ENCODE measurements at places on chromosomes 6 and 20.

DNA sequence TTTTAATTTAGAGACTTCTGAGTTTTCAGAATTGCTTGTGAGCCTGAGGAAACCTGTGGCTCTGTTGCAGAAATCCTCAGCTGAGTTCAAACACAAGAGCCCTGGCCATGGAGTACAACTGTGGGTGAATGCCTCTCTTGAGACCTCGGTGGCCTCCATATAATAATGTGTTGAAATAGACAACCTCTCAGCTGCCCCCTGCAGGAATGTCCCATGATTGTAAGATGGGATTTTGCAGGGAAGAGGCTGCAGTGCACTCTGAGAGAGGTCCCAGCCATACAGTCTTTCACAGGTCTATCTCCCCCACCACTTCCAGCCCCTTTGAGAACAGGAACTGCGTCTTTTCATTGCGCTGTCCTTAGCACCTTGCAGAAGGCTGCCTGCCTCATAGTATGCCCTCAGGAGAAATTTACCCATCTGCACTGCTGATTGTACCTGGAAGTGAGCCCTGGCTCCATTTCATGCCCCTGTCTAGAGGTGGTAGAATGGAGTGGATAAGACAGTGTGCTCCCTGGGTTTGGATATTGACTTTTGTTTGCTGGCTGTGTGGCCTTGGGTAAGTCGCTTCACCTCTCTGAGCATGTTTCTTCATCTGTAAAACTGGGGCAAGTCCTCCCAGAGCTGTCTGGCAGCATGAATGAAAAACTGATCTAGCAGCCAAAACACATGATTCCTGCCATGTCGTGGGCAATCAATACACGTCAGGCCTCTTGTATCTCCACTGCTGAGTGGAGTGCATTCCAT lies 16.8 kb upstream of the CDH22 start:
- DNase-seq, result no peak

DNA sequence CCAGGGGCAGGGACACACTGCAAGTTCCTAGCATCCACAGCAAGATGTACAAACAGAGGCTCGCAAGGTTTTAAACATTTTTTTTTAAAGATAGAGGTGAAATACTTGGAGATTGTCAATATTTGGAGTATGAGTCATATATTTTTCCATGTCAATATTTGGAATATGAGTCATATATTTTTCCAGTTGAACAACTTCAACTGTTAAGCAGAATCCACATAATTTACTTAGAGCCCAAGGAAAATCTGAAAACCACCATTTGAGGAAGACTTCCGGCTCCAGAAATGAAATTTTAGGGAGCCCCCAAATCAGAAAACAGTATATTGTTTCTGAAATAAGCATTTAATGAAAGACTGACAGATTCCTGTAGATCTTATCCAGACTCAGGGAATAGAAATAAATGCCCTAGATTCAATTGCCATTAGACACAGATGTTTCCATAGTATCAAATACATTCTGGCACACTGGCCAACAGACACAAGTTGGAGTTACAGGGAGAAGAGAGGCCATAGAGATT lies 51.6 kb upstream of the FAM184A start:
- no peak for DNase-seq

DNA sequence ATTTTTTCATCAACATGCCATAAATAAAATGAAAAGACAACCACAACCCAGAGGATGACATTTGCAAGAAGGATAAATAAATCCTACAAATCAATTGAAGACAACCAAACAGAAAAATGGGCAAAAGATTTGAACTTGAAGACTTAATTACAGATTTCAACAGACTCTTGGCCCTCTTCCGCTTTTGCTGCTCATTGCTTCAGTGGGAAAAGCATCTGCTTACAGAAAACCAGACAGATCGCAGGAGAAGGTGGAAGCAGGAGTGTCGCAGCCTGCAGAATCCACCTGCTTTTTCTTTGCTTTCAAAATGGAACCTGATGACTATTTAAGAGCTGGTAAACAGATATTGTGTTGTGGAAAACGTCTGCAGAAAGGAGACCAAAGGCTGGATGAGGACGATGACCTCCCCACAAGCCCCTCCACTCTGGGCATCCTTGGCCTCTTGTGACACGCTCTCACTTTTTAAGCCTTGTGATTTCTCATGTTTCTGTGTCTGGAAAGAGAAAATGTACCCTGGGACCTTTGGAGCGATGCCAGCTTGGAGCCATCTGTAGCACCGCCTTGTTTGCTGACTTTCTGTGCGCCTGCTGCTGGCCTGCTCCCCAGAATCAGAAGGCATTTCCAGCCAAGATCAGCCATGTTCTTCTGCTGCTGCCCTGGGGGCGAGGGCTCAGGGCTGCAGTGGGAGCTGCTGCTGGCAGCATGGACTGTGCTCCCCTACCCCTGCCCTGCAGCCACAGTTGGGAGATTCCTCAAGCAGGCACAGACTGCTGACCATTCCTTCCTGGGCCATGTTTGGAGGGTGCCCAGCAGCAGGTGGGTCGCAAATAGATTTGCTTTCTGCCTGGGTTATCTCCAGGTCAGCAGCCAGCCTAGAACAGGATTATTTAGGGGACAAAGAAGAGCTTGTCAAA lies 3.6 kb upstream of the CSTL1 start:
- no peak for DNase-seq

DNA sequence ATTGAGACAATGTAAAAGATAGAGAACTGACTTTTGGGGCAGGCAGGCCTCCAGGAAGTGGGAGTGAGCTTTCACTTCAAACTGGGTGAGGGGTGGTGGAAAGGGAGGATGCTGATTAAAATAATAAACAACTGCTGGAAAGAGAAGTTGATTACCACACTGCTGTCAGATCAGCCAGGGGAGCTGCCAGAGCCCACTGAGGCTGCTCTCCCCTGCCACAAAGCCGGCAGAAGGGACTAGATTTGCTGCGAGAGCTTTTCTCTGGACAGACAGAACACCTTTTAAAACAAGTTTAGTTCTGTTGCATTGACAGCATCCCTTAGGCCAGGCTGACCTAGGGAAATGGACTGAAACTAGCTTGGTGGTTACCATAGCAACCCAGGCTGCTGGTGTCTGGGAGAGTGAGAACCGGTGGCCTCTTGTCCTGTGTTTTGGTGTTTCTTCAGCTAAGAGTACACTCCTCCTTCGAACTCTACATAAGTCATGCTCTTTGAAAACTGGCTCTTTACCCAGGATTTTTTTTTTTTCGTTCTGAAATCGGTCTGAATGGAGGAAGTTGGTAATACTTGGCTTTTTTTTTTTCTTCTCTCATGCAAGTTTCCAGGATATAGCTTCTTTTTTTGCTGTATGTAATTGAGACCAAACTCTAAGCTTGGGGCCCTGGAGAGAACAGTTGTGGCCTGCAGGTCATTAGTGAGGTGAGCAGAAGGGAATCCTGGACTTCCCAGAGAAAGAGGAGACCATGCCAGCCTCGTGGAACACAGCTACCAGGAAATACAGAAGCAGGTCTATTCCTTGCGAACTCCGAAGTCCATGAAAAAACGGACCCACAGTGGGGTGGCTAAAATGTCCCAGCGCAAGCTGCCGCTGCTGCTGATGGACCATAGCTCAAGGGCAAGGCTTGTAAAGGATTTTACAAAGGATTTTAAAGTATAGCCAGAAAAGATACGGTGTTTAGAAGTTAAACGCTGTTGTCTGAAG lies 374.4 kb downstream of the UTRN start:
- no peak for DNase-seq

GRCh38 chr20:24916412-24916811 lies 32.7 kb upstream of the CST7 start:
- no peak for DNase-seq
